ENCODE measurements at places on chromosomes 5 and 9. TPM values are rescaled to one million over a fixed set of nuclear protein-coding genes. Genes with fewer than 3 reads are reported as not detected.

NR5A1 gene
- 0.05 TPM for total RNA-seq

TPRN gene
- total RNA-seq, result 10.4 TPM

IFNA21 gene
- not detected for total RNA-seq

GALNT12 gene
- total RNA-seq, result 3.7 TPM

UGT3A1 gene
- total RNA-seq, result not detected

ADRB2 gene
- total RNA-seq, result 0.61 TPM

CD72 gene
- 0.06 TPM for total RNA-seq

HMGCR gene
- 34.1 TPM for total RNA-seq

PCDH1 gene
- total RNA-seq, result 2.0 TPM

PCDHB13 gene
- 0.06 TPM for total RNA-seq

SEMA6A gene
- total RNA-seq, result 0.05 TPM

SLC25A46 gene
- 29.2 TPM for total RNA-seq

OBP2B gene
- total RNA-seq, result not detected

SLCO6A1 gene
- not detected for total RNA-seq
